ENCODE measurements at places on chromosomes 3 and 15.

GRCh38 chr15:81209635-81210034, 13.0 kb downstream of the IL16 start:
- no peak for DNase-seq

GRCh38 chr15:47801522-47801921, 84.2 kb downstream of the SEMA6D start:
- no peak for DNase-seq

DNA sequence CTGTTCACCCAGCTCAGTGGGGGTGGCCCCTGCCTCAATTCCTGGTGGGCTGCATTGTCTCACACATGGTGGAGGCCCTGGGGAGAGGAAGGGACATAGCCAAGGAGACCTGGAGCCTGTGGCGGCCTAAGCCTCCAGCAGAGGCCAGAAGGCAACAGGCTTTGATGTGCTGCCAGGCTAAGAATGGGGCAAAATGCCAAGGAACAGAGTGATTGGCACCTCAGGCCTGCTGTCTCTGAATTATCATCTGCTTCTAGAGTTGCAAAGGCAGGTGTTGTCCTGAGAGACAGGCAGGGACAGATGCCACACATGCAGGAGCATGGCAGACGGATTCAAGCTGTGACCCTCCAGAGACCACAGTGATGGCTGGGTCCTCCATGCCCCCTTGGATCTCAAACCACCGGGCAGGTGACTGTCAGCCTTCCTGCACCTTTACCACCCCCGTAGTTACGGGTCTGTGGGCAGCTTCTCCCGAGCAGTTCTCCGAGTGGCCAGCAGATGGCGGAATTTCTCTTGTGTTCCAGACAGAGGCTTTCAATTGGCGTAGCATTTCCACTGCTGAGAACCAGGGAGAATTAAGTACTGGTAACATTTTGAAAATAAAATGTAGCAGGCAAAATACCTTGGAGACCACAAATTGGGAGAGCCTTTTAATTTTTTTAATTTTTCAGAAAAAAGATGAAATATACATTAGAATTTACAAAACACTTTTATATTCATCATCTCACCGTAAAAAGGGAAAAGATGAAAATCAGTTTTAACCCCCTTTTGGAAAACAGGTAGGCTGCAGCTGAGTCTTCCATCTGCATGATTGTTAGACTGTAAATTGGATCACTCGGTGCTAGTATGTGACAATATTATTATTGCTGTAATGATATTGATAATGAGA, 525.5 kb upstream of the CFAP20DC start:
- peak; percentile 92 for DNase-seq

GRCh38 chr3:39671116-39671515, 138.3 kb upstream of the MYRIP start:
- DNase-seq = no peak

DNA sequence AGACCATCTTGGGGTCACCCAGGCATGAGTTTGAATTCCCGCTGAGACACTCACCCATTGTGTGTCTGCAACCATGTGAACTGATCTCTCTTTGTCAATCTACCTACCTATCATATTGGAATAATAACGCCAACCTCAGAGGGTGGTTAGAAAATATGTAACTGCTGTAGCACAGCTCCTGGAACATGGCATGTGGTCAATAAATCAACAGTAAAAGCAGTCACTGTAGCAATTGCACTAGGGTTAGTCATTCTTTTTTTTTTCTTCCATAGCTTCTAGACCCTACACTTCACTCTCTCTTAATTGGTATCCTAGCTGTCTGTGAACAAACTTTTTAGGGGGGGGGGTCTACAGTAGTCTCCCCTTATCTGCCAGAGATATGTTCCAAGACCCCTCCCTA, 64.2 kb upstream of the SLCO2A1 start:
- DNase-seq = no peak

DNA sequence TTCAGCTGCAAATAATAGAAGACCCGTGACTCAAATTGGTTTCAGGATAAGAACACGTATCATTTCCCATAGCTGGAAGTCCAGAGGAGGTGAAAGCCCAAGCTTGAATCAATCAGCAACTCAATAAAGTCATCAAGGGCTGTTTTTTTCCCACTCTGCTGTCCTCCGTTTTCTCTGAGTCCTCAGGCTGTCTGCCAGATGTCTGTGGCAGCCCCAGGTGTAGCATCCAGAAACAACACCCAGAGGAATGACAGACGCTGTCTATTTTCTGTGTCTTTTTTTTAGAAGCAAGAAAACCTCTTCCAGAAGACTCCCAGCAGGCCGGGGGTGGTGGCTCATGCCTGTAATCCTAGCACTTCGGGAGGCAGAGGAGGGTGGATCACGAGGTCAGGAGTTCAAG, 204.4 kb downstream of the FAM43A start:
- DNase-seq = no peak

- no peak for DNase-seq
These were observed 5.9 kb downstream of the ISG20 start for GRCh38 chr15:88644741-88645140.

- no peak for DNase-seq
These were observed 41.7 kb downstream of the TCF12 start for GRCh38 chr15:56960116-56960515.

- no peak for DNase-seq
These were observed 6.1 kb downstream of the WNT7A start for GRCh38 chr3:13873818-13874217.

- DNase-seq = no peak
These were observed 77.3 kb downstream of the HMG20A start for GRCh38 chr15:77497942-77498361.

Data from PC-3 (cell line).